ENCODE measurements at places on chromosomes 2 and 18.

GRCh38 chr2:127200962-127201361 lies 19.1 kb downstream of the CYP27C1 start:
- DNase-seq: no peak

GRCh38 chr2:76019128-76019527 lies 308.4 kb upstream of the GCFC2 start:
- no peak for DNase-seq

DNA sequence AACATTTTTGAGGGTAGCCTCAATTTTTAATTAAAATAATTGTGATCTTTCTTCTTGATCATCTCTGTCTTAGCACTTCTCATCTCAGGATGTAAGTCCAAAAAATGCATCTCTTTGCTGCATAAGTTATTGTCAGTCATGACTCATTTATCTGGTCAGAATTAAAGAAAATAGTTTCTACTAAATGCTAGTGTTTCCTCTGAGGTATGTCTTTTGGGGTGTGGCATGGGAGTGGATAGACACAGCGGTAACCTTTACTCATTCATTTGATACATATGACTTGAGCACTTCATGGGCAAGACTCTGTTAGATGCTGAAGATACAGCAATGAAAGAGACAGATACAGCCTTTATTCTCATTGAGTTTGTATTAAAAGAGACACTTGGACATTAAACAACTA lies 284.7 kb downstream of the IRS1 start:
- no peak for DNase-seq

DNA sequence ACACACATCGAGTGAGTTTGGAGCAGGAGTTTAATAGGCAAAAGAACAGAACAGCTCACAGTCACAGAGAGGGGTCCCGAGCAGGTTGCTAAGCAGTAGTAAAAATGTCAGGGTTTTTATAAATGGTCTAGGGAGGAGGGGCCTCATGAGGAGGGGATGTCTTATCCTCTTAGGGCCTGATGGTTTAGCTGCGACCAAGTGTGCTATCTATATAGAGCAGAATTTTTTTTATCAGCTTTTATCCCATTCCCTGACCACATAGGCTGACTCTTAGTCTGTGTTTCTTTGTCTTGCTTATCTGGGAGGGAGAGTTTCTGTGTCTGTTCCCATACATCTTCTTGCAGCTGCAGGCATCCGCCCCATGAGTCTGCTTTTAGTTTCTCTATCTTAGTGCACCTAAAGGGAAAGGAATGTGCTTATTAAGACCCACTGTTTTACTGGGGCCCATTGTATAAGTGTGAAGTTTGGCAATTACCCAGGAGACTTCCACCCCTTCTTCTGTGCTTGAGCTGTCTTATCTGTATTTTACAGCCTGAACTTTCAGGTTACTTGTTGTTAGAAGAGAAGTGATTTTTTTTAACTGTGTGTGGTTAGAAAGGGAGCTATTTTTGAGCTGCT lies 30.4 kb upstream of the GMCL1 start:
- peak; percentile 29 for DNase-seq

GRCh38 chr2:237213315-237214022 lies 127.8 kb downstream of the COPS8 start:
- DNase-seq: peak; percentile 29

- no peak for DNase-seq
Measured at GRCh38 chr2:46364797-46365457, 67.7 kb downstream of the EPAS1 start.

DNA sequence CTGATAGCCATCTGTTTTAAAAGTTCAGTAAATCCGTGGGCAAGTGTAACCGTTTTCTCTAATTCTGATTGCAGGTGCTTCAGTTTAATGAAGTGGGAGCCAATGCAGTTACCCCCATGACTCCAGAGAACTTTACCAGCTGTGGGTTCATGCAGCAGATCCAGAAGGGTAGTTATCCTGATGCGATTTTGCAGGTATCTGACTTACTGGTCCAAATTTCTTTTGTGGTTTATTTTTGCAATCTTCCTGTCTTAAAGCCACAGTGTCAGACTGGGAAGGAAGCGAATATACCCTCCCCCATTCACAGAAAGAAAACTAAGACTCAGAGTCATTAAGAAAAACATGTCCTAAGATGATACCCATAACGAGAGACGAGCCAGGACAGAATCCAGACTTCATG lies 7.7 kb downstream of the SERPINB2 start:
- no peak for DNase-seq

DNA sequence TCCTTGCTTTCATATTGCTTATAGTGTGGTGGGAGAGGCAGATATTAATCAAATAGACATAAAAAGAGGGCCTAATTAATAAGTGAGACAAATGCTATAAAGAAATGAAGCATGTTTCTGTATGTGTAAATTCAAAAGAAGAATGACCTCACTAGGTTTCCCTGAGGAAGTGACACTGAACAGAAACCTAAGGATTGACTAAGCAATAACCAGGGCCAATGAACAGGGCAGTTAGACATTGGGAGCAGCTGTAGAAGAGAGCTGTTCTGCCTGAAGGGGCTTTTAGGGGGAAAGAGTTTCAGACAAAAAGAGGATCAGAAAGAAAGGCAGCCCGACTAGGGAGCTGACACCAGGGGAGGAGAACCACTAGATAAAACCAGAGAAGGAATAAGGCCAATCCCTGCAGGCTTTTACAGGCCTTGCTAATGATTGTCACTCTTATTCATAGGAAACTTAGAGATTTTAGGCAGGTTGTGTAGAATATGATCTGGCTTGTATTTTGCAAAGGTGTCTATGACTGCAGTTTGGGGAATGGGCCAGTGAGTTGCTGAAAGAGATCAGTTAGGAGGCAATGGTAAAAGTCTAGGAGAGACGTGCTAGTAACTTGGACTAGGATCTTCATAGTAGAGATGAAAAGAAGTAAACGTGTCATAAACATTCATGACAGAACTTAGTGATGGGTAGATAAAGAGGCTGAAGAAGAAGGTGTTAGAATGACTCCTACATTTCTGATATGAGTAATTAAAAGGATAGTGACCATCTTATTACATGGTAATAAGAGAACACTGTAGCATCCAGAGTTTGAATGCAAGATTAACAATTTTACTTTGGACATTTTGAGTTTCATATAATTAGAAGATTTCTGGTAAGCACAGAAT lies 26.8 kb upstream of the NABP1 start:
- no peak for DNase-seq

DNA sequence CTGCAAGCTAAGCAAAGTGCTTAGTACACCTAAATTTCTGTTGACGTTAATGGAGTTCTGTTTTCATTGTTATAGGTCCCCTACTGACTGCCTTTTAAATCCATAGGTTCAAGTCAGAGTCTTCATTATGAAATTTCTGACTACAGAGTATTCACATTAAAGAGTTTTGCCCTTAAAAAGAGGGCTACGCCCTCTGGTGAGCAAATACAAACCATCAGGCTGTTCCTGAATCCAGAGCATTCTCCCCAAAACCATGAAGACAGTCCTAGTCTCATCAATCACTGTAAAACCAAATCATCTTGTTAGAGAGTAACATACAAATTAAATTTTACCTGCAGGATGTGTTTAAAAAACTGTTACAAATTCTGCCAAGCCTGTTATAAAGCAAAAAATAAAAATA lies 1091.7 kb downstream of the TDRD15 start:
- no peak for DNase-seq

GRCh38 chr2:118121101-118121500 lies 32.8 kb downstream of the INSIG2 start:
- DNase-seq: peak; percentile 41

GRCh38 chr2:181070119-181070835 lies 89.9 kb downstream of the UBE2E3 start:
- DNase-seq: peak; percentile 80

- no peak for DNase-seq
Measured at GRCh38 chr2:122389694-122390093, 634.2 kb downstream of the TSN start.

GRCh38 chr2:239731998-239732665 lies 293.0 kb downstream of the NDUFA10 start:
- DNase-seq: no peak

GRCh38 chr2:64696636-64697035 lies 42.9 kb upstream of the SERTAD2 start:
- no peak for DNase-seq

DNA sequence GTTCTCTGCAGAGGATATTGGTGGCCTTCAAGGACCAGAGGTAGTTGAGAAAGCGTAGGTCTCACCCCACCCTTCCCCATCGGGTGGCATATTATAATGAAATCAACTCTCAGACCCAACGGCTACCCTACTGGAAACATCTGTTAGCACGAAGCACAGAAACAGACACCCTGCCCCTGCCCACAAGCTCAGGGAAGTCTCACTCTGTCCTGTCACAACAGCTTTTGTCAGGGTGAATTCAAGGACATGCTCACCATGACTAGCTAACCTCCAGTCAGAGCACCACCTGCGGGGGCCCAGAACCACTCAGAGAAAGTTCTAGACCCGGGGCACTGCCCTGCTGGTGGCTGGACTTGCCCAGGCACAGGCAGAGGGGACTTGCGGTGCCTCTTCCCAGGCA lies 3.5 kb upstream of the B3GNT7 start:
- no peak for DNase-seq

- DNase-seq: no peak
Measured at GRCh38 chr2:64655018-64655664, 1.4 kb upstream of the SERTAD2 start.

- DNase-seq: no peak
Measured at GRCh38 chr2:168120730-168121129, 126.7 kb downstream of the STK39 start.

DNA sequence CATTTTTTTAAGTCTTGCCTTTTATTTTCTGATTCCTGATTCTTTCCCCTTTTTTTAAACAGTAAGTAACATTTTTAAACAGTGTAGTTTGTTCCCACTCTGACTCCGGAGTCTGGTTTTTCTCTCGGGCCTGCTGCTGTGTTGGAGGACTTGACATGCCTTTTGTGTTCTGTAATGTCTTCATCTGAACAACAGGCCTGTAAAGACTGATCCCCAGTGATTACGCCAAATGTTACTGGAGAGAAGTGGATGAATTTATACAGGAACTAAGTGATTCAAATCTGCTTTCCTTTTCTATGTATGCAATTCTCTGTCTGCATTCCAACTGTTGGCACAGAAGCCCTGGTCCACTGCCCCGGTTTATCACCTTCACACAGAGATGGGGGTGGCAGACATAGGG lies 54.3 kb upstream of the RMDN2 start:
- no peak for DNase-seq

DNA sequence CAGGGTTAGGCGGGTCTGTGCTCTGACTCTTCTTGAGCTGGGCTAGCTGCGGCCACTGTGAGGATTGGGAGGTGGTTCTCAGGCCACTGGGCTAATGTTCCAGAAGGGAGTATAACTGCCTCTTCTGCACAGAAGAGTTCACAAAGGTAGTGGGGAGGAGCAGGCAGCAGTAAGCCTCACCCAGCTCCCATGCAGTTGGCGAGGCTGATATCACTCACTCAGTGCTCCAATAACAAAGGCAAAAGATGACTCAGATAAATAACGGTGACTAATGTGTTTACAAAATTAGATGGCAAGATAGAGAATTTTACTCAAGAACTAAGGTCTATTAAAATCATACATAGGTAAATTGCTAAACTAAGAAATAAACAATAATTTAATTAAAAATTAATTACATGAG lies 174.2 kb upstream of the TMEM200C start:
- no peak for DNase-seq
